ENCODE measurements at places on chromosomes 2 and 18.

DNA sequence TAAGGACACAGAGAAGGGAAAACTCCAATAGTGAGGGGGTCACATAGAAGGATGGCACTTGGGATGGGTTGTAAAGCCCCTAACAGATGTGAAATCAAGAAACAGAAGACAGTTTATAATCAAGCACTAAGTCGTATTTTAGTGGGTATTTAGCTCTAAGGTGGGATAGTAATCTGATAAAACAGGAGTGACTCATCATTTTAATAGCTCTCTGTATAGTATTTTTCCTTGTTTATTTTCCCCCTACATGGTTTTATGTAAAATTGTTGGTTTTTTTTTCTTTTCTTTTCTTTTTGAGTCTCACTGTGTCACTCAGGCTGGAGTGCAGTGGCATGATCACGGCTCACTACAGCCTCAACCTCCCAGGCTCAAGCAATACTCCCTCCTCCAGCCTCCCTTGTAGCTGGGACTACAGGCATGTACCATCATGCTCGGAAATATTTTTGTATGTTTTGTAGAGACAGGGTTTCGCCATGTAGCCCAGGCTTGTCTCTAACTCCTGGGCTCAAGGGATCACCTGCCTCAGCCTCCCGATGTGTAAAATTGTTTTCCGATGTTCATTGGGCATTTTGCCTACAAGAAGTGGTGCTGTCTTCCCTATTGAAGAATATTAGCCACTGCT lies 142.6 kb upstream of the SERPINE2 start:
- DNase-seq, result no peak

DNA sequence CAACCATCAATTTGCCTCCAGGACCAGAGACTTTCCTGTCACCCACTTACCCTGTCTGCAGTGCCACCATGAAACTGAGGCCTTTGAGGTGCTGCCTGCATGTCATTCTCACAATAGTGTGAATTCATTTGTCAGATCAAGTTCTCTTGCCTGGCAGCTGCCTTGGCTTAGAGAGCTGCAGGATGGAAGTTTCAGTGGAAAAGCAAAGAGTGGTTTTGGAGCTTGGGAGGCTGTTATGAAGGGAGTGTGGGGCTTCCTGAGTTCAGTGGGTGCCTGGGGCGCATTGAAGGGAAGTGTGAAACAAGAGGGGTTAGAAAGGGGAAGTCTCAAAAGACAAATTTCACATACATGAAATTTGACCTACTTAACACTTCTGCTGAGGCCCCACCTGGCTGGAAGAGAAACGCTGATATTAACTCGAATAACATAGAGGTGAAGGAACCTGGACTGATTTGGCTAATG lies 7.9 kb upstream of the LBH start:
- DNase-seq, result no peak

DNA sequence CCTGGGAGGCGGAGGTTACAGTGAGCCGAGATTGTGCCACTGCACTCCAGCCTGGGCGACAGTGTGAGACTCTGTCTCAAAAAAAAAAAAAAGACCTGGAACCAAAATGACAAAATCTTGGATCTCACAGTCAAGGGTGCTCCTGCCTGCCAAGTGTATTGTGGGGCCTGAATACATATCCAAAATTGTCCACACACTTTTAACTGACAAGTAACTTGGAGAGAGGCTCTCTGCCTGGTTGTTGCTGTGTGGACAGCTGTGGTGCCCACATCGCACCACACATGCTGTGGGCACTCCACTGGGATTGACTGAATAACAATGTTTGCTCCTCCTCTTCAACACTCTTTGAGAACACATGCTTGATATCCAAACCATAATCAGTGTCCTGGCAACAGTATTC lies 117.6 kb upstream of the REV1 start:
- DNase-seq, result no peak

DNA sequence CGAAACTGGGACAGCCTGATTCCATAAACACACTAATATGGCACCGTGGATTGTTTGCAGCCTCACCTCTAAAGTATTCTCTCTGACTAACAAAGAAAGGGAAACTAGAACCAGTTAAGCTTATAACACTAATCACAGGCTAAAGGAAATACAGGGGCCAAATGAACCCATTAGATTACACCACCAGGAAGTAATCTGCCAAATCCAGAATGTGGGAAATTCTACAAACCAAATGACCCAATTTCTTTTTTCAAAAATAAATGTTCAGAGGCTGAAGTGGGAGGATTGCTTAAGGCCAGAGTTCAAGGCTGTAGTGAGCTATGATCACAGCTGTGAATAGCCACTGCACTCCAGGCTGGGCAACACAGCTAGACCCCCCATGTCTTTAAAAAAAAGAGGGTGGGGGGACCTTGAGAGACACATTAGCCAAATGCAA lies 1.5 kb upstream of the MPPE1 start:
- DNase-seq, result peak; percentile 30

DNA sequence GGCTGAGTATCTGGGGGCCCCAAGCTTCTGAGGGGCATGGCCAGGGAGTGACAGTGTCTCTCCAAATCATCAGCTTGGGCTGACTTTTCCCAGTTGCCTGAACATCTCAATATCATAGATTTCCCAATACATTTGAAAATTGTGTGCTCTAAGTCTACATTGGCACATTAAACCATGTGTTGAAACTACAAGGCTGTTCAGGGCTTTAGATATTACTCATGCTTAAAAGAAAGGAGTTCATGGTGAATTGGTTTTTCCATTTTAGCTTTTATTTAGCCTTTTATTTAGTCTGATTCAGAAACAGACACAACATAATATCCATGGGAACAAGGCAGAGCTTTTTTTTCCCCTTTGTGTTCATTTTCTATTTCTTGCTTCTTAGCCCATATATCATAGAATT lies 49.9 kb upstream of the GALR1 start:
- DNase-seq, result no peak

- no peak for DNase-seq
These were observed 3.5 kb upstream of the THUMPD2 start for GRCh38 chr2:39782591-39782990.

DNA sequence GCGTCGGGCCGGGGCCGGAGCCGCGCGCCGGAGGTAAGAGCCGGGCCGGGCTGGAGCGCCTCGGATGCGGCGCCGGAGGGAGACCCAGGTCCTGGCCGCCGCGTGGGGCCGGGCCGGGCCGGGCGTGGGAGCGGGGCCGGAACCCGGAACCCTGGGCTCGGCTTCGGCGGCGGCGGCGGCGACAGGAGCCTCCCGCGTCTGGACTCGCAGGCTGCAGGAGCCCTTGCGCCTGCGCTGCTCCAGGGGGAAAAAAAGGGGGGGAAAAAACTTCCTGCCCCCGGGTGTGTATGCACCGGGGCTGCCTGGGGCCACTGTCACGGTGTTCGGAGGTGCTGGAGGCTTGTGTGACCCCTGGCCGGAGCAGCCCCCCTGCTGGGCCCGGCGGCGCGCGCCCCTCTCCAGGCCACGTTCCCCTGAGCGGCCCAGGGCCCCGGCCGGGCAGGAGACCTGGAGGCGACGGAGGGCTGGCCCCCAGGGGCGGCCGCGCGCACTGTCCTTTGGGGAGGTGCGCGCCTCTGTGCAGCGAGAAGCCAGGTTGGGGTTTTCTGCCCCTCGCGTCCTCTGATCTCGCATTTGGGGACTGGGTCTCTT lies 864 bp downstream of the KLHL29 start:
- DNase-seq, result no peak

DNA sequence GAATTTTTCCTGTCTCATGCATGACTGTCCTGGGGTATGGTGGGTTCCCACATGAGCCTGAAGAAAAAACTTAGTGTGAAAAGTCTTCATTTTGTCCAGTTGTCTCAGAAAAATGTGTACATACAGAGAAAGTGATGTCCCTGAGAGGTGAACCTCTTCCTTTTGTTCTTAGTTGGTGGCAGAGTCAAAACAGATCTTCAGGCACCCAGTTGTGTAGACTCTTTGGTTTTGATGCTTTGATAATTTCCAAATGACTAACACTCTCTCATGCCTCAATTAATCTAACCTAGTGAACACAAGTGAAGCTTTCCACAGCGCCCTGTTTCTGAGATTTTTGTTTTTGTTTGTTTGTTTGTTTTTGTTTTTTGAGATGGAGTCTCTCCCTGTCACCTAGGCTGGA lies 273.5 kb downstream of the PIK3C3 start:
- DNase-seq, result no peak

GRCh38 chr2:58594762-58595161 lies 353.6 kb upstream of the FANCL start:
- peak; percentile 34 for DNase-seq

GRCh38 chr2:43228321-43228751 lies 1.9 kb upstream of the ZFP36L2 start:
- no peak for DNase-seq

DNA sequence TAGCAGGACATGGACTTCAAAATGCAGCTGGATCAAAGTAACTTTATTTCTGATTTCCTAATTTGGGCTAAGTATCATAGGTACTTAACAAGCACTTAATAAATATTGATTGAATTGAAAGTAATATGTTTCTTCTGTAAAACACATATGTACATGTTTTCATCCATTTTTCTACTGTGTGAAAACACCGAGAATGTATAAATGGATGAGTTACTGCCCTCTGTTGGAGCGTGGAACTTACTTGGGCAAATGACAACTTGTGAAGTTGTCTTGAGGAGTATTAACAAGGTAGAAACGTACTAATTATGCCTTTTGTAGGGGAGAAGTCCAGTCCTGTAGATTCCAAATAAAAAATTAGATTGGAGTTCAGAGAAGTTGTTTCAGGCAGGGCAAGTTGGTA lies 87.2 kb downstream of the PHLPP1 start:
- no peak for DNase-seq

DNA sequence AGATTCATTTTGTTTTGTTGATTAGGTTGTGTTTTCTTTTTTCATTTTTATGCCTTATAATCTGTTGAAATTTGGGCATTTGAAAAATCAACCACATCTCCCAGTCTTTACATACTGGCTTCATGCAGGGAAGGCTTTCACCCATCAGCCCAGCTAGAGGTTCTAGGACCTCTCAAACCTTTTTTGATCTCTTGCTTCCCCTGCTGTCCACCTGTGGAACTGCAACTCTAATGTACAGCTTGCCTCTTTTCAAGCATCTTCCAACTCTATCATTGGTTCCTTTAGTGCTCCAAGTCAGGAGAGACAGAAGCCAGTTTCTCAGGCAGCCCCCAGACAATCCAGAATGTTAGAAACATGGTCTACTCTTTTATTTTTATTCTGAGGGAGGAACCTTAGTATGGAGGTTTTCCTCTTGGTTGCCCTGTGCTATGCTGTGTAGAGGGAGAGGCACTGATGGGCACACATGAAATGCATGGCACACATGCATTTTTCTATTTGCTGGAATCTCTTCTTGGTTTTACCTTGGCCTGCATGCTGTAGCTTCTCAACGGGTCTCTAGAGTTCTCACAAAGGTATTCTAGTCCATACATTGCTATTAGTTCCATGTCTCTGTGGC lies 107.2 kb upstream of the L3MBTL4 start:
- DNase-seq, result no peak

- no peak for DNase-seq
These were observed 2.4 kb downstream of the CHRNA1 start for GRCh38 chr2:174761837-174762236.

- DNase-seq, result no peak
These were observed 157.2 kb downstream of the MAP2 start for GRCh38 chr2:209581040-209581439.

DNA sequence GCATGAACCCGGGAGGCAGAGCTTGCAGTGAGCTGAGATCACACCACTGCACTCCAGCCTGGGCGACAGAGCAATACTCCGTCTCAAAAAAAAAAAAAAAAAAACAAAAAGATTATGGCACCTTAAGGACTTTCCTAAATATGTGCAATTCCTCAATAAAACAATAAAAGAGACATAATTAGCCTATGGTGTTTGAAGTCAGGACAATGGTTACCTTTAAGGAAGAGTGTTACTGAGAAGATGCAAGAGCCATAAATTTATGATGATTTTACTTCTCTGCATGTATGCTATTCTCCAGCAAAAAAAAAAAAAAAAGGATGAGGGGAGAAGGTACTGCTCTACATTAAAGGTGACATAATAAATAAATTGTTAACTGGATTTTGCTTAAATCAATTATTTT lies 208.2 kb upstream of the STK17B start:
- DNase-seq, result no peak

DNA sequence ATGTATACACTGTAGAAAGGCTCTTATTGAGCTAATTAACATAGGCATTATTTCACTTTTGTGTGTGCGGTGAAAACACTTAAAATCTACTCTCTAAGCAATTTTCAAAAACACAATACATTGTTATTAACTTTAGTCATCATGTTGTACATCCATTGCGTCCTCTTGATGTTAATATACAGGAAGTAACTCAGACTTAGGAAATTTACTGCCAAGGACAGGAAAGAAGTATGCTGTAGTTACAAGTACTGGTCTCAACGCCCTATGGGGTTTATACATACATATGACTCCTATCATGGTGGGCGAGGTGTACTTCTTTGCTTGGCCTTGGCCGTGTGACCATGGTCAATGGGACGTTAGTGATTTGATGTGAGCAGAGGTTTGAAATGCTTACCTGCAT lies 15.5 kb downstream of the SCTR start:
- DNase-seq, result no peak

DNA sequence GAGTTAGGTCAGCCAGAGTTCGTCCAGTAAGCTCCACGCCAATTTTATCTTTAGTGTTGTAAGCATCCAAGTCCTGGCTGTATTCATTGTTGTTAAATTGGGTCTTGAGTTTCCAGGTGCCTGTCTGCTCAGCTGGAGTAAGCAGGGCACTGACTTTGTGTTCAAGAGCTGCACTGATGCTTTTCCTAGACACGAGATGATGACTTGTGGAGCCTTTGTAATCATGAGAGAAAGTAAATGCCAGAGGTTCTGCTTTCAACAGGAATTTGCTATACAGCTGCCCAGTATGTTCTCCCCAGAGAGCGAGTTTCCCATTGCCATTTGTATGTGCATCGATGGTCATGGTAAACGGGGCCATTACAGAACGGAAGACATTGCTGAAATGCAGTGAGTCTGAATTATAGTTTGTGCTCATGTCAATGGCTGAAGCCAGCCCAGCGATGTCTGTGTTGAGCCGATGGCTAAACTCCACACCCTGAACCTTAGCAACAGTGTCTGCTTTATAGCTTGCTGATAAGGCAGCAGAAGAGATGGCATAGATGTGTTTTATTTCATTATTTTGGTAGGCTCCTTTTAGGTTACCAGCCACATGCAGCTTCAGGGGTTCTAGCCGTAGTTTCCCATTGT lies 32.9 kb downstream of the APOB start:
- DNase-seq, result no peak

- peak; percentile 61 for DNase-seq
These were observed 728.5 kb upstream of the NRXN1 start for GRCh38 chr2:51760441-51760840.

DNA sequence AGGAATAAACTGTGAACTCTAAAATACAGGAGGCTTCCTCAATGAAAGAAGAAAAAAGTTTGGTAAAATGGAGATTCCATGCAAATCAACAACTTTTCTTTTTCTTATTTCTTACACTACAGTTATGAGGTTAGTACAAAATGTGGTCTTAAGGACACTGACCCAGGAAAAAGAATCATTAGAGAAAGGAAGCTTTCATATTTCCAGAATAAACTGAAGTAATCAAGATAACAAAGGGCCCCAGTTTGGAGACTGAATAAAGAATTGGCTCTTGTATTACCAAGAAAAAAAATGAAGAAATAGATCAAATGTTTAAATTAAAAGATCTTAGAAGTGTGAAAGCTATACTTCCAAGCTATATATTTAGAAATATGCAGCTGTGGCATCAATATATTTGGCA lies 72.3 kb downstream of the SLC66A3 start:
- no peak for DNase-seq

All from retinal pigment epithelial cell (primary cell).